Eye (tissue), 1 donor: ENCODE measurements at places on chromosomes 2 and 18.
A peak's percentile ranks its signal among the peaks of the same experiment; 100 is the strongest.

GRCh38 chr2:145119225-145119624 is 599.3 kb upstream of the ZEB2 start:
- DNase-seq: no peak

DNA sequence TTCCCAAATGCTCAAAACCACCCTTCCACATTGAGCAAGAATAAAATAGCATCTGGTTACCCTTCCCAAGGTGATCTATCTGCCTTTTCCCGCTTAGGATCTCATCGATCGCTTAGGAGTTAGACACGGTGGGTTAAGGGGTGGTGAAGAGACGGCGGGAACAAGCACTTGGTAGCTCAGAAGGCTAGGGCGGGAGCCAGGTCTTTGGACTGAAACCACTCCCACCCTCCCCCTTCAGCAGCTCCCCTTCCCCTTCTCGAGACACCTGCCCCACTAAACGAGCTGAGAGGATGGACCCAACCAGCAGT is 513 bp downstream of the THOC1 start:
- DNase-seq: no peak

DNA sequence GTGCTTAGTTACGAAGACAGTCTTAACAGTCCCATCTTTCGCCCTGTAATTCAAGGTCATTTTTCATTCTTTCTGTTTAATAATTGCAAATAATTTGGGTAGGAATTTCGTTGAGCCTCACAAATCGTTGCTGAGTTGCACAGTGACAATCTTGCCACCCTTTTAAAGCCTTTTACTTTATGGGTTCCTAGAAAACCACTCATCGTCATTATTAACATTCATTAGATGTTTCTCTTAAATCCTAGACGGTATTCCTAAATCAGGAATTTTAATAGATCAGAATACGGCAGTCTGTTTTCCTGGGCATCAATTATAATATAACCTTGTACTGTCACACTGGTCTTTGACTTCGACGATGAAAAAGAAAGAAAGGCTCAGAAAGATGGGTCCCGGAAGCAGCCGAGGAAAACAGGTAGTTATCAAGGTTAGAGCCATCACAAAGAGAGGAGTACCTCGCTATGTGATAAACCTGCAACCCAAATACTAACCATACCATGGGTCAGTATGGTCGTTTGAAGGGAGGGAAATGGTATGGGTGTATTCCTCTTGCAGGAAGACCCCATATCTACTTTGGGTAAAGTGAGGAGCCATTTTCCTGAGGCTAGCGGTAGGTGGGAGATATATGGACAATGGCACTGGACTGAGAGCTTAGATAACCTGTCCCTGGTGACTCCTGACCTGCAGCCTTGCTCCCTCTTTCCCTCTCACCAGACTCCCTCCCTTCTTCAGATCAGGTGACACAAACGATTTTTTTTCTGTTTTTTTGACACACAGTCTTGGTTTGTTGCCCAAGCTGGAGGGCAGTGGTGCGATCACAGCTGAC is 981 bp upstream of the SF3B1 start:
- no peak for DNase-seq

- no peak for DNase-seq
Measured at GRCh38 chr2:48362515-48362914, 167.4 kb upstream of the STON1 start.

- peak; percentile 19 for DNase-seq
Measured at GRCh38 chr2:162520959-162521358, 177.0 kb downstream of the GCA start.

DNA sequence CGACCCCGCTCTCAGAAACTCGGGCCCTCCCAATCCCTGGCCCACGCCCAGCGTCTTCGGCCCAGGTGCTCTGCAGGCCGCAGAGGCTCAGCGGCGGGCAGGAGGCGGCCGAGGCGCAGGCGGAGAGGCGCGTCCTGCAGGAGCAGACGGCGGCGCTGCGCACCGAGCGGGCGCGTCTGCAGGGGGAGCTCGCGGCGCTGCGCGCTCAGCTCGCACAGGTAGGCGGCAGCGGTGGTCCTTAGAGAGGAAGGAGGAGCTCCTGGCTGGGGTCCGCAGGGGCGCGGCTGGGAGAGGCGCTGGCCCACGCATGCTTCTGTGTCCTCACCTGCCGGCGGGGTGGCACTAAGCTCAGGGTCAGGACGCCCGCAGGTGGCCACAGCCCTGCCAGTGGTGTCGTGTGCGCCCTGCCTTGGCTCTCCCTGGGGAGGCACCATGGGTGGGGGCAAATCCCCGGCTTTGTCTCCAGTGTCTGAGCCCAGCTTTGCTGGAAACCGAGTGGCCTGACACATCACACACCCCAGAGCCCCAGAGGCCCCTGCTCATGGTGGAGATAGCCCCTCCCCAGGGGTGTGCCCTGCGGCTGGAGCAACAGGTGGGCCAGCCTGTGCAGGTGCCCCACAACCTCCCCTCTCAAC is 14.9 kb upstream of the SNED1 start:
- peak; percentile 75 for DNase-seq

GRCh38 chr18:36717422-36718110 is 111.2 kb downstream of the TPGS2 start:
- DNase-seq: no peak

- no peak for DNase-seq
Measured at GRCh38 chr2:203252818-203253217, 14.0 kb downstream of the CYP20A1 start.

GRCh38 chr2:96907115-96908041 is 37.5 kb upstream of the SEMA4C start:
- peak; percentile 85 for DNase-seq

DNA sequence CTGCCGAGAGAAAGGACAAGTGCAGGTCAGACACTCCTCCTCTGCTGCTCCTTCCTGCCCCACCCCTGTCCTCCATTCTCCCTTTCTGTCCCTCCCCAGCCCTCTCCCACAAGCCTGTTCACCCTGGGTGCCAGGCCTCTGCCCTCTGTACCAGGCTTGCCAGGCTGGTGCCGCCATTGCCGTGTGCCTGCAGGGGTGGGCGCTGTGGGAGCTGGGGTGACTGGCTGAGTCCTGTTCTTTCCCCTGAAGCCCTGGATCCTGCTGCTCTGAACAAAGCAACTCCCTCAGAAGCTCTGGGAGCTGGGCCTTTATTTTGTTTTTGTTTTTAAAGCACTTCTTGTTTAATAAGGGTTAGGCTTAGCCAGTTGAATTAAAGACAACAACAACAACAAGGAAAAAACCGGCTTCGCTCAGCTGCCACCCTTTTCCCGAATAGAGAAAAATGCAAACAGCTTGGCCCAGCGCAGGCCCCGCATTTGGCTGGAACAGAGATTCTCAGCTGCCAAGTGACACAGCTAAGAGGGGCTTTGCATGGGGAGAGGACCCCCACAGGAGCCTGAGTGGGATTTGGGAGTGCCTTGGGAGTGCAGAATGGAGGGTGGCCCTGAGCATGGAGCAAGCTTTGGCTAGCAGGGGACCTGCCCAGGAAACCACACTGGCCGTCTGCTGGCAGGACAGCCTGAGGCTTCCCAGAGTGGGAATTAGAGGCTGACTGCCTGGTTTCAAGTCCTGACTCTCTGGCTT is 9.1 kb downstream of the PCARE start:
- peak; percentile 30 for DNase-seq

DNA sequence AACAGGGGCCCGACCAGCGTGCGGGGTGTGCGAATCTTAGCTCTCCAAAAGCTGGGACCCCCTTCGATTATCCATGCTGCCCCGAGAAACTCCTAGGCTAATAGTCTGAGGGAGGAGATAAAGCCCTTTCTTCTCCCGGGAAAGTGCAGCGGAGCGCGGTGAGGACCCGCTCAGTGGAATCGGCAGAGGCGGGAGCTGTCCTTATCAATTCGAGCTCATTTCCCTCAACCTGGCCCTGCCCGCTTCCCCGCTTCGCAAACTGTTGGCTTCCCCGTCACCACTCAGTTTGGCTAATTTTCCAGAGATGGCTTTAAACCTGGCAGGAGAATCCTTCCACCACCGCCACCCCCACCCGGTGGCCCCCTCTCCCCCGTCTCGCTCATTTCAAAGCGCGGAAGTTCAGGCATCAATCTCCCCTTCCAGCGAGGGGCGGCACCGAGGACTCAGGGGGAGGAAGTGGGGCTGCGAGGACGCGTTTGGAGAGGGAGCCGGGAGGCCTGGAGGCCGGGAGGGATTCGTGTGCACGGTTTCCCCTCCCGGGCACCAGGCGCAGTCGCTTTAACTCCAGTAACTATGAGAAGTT is 1.6 kb downstream of the KLHL14 start:
- peak; percentile 85 for DNase-seq

GRCh38 chr2:215137741-215138340 is 585 bp downstream of the ABCA12 start:
- peak; percentile 28 for DNase-seq

DNA sequence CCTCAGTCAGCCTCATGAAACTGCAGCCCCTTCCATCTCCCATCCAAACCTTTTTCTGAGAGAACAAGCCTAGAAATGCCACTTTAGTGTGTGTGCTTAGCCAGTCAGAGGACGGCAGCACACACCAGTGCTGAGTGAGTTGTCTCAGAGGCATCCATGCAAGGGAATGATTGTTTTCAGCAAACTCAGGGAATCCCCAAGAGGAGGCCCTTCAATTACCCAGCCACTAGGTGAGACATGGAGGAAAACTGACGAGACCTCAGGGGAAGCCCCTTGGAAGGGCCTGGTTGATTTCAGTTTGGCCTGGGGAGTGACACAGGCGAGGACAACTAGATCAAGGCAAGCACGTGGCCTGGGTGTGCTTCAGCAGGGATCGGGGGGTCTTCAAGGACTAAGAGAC is 49.7 kb downstream of the APOB start:
- peak; percentile 64 for DNase-seq

GRCh38 chr2:23761638-23762037 is 165.3 kb downstream of the ATAD2B start:
- DNase-seq: no peak
